ENCODE measurements at places on chromosomes 4 and X.

DNA sequence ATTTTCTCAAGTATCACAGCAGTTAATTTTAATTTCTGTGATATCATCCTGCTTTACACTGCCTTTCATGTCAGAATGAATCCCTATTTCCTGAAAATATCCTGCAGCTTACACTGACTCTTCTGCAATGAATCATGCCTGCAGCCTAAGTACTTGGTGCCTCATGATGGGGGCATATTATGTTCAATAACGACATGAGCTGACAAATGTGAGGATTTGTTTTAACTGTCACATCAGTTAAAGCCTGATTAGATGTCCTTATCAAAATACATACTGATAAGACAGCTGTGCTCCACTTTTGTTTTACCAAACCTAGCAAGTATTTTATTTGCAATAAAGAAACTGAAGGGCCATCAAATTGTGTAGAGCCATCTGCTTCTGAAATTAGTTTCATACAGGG lies 359.9 kb upstream of the AGA start:
- DNase-seq, result no peak

- no peak for DNase-seq
These were observed 1233.4 kb upstream of the ADGRL3 start for GRCh38 chr4:59966758-59967157.

DNA sequence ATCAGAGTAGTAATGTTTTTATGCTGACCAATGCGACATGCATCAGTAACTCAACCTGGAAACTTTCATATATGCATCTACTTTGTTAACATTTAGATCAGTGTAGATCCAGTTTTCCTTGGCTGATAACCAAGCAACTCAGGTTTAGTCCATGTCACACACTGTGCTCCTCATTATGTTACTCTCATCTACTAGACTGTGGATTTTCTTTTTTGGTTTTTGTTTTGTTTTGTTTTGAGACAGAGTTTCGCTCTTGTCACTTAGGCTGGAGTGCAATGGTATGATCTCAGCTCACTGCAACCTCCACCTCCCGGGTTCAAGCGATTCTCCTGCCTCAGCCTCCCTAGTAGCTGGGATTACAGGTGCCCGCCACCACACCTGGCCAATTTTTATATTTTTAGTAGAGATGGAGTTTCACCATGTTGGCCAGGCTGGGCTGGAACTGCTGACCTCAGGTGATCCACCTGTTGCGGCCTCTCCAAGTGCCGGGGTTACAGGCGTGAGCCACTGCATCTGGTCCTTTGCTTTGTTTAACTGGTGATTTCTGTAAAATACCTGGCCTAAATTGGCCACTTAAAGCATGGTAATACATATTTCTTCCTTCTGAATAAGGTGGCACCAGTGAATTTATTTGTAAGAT lies 48.6 kb downstream of the SMARCAD1 start:
- no peak for DNase-seq

DNA sequence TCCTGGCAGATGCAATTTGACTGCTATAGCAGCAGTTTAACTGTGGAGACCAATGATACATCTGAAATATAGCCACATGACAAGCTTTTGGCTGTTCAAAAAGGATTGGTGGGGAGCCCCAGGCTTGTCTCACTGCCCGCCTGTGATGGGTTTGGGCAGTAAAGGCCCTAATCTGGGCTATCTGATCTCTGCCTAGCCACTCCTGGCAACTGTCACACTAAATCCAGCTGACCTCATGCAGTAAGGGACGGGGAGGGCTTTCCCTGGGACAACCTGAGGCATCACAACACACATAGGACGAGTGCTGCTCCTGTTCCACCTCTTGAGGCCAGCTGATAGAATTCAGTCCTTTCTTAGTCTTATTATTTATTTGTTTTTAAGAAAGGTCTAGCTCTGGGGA lies 56.2 kb downstream of the CCDC158 start:
- DNase-seq, result no peak

DNA sequence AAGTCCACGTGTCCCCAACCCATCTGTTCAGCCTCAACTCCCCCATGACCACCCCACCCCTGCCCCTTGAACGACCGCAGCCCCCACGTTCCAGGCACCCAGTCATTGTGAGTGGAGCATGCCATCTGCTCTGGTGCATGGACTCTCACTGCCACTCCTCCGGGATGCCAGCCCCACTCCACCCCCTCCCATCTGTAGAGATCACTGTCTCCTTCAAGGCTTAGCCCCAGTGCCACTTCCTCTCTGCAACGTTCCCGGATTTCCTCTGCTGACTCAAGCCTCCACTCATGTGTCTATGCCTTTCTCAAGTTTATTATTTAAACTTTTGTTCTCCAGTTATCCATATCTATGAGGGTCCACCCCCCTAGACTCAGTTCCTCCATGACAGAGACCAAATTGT lies 54.0 kb downstream of the MAML3 start:
- DNase-seq, result no peak

Data from NCI-H526 (cell line).